ENCODE measurements at places on chromosomes 1 and 21.

DNA sequence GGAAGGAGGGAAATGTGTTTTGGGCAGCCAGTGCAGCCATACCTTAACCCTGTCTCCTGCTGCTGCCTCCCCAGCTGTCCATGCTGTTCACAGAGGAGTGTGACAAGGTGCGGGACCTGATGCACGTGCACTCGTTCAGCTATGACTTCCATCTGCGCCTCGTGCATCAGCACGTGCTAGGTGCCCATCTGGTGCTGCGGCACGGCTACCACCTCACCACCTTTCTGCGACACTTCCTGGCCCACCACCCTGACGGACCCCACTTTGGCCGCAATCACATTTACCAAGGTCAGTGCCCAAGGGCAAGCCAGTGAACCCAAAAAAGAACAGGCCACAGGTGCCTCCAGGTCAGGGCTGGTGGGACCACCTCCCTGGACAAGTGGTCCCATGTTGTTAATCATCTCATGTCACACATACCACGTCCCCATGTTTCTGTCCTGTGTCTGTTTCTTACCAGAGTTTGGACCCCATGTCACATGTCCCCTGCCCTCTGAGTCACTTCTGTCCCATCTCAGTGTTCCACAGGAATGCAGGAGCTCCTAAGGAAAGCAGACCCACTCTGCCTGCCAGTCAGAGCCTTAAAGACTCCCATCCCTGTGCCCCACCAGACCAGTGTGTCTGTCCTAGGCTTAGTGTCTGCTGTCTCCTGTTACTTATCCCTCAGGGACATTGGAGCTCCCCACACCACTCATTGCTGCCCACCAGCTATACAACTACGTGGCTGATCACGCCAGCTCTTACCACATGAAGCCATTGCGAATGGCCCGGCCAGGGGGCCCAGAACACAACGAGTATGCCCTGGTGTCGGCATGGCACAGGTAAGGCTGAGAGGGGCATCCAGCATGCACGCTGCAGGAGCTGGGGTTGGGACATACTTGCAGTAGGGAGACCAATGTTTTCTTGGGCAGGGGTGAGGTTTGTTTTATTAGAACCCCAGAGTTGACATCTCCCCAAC, 6.6 kb downstream of the HYI start:
- DNase-seq, result no peak

GRCh38 chr21:34606051-34606450, 8.9 kb downstream of the RCAN1 start:
- no peak for DNase-seq

GRCh38 chr1:88695781-88696180, 11.7 kb downstream of the PKN2 start:
- DNase-seq, result no peak

DNA sequence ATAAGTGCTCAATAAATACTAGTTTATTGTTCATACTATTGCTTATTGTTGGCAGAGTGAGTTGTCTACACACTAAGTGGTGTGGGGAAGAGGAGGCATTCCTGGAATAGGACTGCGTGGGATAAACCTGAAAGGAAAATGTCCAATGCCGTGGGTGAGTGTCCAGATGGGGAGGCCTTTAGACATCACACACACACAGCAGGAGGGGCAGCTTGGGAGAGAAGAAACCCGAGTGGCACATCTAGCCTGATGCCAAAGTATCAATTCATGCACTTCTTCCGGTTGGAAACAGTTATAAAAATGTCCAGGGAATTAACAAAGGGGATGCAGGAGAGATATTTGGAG, 27.3 kb downstream of the CCN1 start:
- DNase-seq, result no peak

DNA sequence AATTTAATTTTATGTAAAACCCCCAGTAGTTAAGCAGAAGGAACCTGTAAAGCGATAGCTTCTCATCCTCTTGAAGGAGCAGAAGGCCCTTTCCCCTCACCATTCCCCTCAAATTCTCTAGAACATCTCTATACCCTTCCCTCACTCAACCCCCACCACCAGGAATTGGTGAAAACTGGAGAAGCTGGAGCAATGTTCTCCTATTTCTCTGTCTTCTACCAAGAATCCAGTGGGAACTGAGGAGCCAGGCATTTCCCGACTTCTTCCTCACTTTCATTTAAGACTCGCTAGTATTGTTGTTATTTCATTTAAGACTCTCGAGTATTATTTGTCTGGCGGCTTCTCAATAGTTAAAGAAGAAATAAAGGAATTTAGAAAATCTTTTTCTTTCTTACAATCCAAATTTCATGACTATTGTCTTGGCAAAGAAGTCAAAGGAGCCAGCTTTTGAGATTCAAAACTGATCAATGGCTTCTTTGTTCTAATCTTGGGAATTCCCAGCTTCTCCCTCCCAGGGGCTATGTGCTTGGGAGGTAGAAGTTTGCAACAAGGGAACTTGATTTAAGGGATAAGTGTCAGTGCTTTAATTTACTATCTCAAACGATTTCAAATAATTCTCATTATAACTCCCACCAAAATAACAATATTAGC, 253.3 kb upstream of the ADGRL2 start:
- DNase-seq, result no peak

DNA sequence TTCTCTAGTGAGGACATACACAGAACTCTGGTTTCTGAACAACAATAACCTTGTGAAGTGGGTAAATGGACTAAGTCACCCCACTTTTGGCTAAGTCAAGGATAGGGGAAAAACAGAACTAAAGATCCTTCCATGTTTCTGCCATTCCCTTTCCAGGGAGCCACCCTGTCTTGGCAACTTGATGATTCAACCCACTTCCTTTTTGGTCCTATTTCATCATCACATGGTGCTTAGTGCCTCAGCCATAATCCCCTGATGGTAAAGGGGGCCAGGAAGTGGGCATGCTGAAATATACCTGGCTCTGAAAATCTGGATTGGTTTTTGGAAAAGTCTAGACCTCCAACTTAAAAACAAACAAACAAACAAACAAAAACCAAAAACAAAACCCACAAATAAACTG, 206.4 kb upstream of the FOXD3 start:
- DNase-seq, result no peak

- no peak for DNase-seq
Observed at GRCh38 chr1:15736038-15736891, at the start of gene SLC25A34. Gene SLC25A34, plus strand, starts transcription at chr1:15736258. Its CDS starts 228 bp downstream, at chr1:15736486.

DNA sequence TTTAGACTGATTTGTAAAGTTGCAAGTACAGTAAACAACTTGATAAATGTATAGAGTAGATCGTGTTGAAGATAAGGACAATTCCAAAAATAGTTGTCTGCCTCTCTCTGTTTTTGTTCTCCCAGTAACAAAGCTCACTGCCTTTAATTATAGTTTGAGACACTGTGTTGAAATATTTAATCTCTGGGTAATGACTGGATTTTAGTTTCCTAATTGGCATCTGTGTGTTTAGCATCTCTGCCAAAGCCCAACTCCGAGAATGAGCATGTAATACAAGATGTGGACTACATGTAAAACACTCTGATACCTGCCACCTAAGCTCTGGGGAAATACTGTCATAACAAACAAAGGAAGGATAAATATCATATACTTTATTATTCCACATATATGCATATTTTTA, 27.7 kb upstream of the SDE2 start:
- DNase-seq, result no peak

DNA sequence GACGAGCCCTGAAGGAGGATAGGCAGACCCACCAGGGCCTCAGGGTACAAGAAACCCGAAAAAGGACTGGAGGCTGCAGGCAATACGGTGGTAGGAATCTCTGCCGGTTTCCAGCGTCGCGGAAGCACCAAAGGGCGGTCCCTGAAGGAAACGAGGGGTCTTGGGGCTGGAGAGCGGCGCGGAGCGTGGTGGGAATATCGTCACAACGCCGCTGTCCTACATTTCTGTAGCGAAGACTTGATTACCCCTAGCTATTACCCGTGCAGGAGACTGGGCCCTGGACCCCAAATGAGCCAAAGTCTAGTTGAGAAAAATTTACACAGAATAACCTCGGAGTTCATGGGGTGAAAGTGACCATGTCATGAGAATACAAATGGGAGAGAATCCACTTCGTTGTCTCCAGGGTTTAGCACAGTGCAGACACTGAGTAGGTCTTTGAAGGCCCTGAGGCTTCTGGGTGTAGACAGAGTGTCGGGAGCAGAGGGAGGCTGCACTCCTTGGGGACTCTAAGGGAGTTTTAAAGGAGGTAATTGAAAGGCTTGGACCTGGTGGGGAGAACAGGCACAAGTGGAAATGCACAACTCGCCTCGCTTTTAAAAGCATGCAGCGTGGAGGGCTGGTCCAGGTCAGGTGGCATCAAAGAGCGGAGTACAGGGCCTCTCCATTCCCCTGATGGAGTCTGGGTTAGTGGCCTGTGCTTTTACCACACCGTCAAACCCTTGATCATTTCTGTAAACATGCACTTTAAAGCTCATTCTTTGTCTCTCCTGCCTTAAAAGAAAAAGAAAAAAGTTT, 1.5 kb downstream of the ATP1A1 start:
- DNase-seq, result no peak

DNA sequence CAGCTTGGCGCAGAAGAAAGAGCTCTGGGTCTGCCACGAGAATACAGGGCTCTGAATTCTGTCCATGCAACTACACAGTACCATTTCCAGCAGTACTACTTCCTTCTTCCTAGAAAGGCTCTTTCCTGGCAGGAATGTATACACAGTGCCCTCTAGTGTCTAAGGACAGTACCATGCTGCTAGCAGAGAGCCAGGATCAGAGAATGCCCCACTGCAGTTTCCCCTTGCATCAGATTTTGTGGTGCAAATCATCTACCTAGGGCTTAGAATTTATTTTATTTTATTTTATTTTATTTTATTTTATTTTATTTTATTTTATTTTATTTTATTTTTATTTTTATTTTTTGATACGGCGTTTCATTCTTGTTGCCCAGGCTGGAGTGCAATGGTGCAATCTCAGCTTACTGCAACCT, 50.8 kb downstream of the PAX7 start:
- DNase-seq, result no peak

DNA sequence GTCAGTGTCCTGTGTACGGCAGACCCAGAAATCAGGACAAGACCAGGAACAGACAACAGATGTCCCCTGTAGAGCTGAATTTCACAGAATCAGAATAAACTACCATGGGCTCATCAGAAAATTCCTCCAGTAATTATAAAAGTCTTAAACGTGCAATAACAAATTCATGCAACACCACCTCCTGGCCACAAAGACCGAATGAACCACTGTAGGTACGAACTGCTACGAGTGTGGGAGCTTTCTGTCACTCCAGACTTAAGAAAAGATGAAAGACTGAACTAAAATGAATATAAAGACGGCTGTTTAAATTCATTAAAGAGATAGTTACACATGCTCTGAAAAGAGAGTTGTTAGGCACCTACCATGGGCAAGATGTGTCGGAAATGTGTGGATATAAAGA, 333.5 kb downstream of the RRAGC start:
- no peak for DNase-seq

All from activated CD4-positive, alpha-beta T cell treated with anti-CD3 and anti-CD28 coated beads, Interleukin-2, amount 50 U/mL, for 1 hour (primary cell).